ENCODE measurements at places on chromosomes 11 and 22.

DNA sequence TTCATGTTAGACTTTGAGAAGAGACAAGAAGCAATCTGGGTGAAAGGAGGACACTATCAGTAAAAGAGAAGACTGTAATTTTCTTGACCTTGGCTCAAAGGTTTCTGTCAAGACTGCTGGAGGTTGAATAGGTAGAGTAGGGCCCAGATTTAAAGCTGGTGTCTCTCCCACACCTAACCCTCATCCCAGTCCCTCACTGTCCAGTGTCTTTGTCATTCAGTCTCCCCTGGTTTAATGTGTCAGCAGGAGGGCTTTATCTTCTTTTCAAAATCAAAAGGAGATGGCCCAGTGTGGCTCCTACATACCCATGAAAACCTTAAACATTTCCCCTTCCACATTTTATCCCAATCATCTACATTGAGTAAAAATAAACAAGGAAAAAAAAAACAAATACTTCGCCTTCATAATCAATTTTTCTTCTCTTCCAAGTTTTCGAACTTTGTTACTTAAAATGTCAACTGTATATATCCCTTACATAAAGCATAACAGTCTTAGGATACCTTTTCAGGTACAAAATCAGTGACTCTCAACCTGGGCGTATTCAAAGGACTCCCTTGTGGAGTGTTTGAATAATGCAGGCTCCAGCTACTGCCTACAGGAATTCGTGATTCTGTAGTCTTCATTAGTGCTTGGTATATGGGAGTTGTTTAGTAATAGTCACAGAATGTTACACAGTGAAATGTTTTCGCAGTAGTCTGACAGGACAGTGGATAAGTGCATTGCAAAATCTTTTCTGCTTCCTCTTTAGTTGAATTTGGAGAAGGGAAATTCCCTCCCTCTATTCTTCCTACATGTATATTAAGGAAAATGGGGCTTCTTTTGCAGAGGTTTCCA lies 87.2 kb downstream of the FAT3 start:
- DNase-seq = no peak

GRCh38 chr11:63017306-63017974 lies 1.8 kb upstream of the SLC22A8 start:
- DNase-seq = no peak

GRCh38 chr11:45684440-45684839 lies 19.0 kb upstream of the CHST1 start:
- no peak for DNase-seq

- DNase-seq = no peak
Measured at GRCh38 chr11:122642472-122642922, 13.0 kb upstream of the UBASH3B start.

- DNase-seq = no peak
Measured at GRCh38 chr11:60158636-60159035, 24.2 kb downstream of the MS4A6A start.

- DNase-seq = no peak
Measured at GRCh38 chr11:94305146-94305545, 766 bp downstream of the IZUMO1R start.

DNA sequence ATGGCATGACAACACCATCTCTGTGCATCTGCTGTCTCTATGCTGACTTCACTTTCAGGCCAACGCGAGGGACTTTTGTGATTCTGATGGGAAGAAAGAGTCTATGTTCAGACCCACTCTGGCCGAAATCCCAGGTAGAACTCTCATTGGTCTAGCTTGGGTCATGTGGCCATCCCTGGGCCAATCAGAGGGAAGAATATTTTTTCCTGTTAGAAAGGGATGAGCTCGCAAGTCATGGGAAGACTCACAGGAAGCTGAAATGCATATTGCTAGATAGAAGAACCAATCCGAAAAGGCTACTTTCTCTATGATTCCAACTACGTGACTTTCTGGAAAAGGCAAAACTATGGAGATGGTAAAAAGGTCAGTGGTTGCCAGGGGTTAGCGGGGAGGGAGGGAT lies 56.0 kb upstream of the LINC01488 start:
- DNase-seq = no peak

- no peak for DNase-seq
Measured at GRCh38 chr11:19683141-19683805, 29.4 kb upstream of the NAV2 start.

DNA sequence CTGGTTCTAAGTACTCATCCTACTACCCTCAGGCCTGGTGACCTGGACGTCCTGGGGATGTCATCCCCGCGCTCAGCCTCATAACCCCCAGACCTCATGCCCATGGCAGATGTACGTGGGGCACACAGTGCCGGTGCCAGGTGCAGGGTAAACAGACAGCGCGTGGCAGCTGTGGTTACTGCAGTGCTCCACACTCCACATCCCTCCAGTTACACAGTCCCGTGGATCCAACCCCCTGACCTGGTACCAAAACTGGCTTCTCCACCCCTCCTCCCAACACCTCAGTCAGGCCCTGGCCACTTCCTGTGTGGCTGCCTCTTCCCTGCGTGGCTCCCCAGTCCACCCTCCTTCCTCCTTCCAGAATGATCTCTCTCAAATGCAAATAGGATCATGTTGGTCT lies 95.2 kb downstream of the DSCAML1 start:
- no peak for DNase-seq

- DNase-seq = no peak
Measured at GRCh38 chr22:46857142-46857884, 94.9 kb downstream of the TBC1D22A start.

- no peak for DNase-seq
Measured at GRCh38 chr11:87392665-87393064, 354.9 kb downstream of the TMEM135 start.

GRCh38 chr11:33941637-33942160 lies 49.8 kb upstream of the LMO2 start:
- DNase-seq = no peak

GRCh38 chr11:126140926-126141280 lies 70.5 kb downstream of the RPUSD4 start:
- no peak for DNase-seq

GRCh38 chr11:1529286-1529685 lies 42.7 kb upstream of the MOB2 start:
- DNase-seq = no peak

GRCh38 chr22:16932577-16932976 lies 75.4 kb downstream of the GAB4 start:
- DNase-seq = no peak

DNA sequence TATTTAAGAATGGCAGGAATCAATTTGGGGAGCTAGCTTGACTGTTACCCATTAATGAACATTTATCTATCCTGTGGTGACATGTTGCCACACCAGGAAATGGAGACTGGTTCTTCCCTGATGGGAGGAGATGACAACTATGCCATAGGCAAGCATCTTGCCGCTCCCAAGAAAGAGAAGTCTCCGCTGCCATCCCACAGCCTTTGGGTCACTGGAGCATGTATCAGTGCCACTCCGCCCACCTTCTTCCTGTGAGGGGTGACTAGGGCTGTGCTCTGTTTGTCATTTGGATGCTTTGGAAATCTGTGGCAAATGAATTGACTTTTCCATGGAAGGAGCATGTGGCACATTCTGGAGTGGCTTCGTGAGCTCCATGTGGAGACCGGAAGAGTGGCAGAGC lies 6.5 kb downstream of the STIP1 start:
- DNase-seq = no peak

DNA sequence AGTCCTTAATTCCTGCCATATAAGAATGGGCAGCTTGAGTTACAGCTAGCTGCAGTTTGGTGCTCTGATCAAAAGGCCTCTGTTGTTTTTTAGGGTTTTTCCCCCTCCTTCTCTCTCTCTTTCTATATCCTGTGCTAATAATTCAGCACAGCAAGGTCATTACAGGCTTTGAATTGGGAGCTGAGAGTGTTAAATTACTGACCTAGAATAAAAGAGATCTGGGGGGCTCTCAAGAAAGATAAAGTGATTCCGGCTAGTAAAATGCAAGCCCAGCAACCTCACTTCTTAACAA lies 84.9 kb downstream of the CSTPP1 start:
- no peak for DNase-seq

DNA sequence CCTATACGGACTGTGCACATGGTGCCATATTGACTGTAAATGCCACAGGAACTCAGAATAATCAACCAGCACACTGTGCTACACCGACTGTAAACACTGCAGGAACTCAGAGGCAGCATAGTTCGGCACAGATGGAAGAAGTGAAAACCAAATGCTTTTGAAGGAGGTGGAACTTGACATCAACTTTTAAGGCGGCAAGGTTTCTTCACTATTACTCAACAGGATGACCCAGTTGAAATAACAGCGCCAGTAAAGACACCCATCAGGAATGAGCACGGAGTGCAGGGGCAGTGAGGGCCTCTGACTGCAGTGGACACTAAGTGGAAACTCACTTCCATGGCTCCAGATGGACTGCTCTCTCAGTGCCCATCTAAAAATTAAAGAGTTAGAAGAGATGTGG lies 15.7 kb downstream of the TESMIN start:
- no peak for DNase-seq

- no peak for DNase-seq
Measured at GRCh38 chr11:11553573-11553972, 68.2 kb downstream of the GALNT18 start.

GRCh38 chr11:36729825-36730224 lies 131.8 kb upstream of the RAG2 start:
- no peak for DNase-seq

DNA sequence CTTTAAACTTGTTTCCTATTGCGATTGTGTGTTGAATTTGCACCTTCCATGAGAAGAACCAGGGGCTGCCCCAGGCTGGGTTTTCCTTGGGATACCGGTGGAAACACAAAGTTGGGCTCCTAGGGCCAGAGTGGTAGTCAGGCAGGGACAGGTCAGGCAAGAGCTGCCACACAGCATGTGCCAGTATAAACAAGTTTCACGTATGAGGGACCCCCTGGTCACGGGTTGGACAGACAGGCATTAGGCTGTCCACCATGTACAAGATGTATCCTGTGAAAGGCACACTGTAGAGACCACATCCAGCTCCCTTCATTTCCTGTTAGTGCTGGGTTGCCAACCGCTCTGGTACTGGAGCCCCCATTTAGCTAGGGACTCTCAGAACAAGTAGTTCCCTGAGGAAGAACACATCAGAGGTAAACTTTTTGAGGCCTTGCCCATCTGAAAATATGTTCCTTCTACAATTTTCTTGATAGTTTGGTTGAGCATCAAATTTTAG lies 8.8 kb downstream of the UPB1 start:
- no peak for DNase-seq

DNA sequence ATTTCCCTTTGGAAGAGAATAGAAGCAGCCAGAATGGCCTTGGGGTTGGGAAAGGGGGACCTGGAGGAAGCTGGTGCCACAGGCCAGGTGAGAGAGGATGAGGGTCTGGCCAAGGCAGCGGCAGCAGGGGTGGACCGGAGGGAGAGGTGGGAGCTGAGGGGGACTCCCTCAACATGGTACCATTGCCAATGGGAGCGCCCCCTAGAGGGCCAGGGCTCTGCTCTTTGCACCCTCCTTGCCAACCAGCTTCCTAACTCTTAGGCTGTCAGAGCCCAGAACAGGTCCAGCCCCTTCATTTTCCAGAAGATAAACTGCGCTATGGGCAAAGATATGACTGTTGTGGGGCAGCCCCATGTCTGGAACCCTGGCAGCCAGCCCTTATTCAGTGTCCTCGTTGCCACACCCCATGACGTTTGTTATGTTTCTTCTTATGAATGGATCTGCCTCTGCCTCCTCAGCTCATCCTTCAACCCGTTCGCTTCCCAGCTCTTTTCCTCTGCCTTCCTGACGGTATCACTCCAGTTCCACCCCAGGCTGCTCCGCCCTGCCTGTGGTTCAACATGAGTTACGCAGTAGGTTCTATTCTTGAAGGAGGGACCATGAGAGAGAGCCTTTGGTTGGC lies 185.2 kb downstream of the GRIK4 start:
- DNase-seq = no peak

DNA sequence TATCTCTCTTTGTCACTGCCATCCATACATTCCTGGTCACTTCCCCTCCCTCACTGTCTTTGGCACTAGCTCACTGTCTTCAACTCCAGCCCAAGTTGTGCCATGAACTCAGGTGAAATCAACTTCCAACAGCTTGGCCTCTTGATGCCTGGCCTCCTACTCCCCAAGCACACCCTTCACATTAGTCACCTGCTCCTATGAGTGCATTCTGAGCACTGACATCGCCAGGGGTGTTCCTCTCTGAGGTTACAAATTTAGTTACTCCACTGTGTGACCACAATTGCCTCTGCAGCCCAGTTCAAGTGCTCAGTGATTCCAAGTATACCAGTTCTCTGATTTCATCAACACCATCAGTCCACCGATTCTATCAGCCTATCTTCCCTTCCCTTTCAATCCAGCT lies 10.8 kb downstream of the DRD2 start:
- DNase-seq = no peak

- DNase-seq = no peak
Measured at GRCh38 chr11:13947379-13947778, 15.1 kb upstream of the SPON1 start.

DNA sequence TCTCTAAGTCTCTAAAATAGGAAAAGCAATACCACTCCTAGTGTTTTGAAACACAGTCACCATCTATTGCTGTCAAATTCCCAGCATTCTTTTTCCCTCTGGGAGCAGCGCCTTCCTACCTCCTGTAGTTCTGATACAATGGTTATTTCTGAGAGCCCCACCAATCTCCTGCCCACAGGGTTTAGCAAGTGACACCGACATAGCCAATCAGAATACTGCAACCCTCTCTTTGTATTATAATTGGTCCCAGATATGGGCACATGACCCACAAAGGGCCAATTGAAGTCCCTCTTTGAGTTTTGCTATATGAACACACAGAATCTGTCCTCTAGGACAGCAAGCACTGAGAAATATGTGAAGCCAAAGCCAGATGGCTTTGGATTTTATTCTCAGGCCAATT lies 16.9 kb upstream of the ARHGAP42 start:
- no peak for DNase-seq

- no peak for DNase-seq
Measured at GRCh38 chr22:29306835-29307595, 565 bp downstream of the GAS2L1 start.

DNA sequence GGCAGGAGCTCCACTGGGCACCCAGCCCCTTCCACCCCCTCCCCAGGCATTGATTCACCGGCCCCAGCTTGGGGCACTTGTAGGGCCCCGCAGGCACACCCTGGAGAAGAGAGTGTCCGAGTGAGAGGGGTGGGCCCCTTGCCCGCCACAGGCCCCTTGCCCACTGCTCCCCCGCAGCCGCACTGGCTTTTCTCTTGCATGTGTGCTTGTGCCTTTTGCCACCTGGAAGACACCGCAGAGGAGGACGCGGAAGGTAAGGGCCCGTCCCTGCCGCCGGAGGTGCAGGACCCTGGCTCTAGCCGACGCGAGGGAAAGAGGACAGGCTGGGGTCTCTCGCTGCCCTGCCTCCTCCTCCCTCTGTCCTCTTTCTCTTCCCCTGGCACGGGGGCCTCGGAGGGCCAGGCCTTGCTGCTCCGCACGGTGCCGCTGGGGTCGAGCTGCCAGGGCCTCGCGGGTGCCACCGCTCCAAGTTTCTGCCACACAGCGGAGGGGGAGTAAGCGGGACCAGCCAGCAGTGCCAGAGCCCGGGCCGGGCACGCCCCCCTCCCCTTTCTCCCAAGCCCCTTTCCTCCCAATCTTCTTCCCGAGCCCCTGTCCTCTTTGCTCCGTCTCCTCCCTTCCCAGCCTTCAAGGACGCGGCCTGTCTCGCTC lies 9.5 kb downstream of the TNNT3 start:
- DNase-seq = no peak

- no peak for DNase-seq
Measured at GRCh38 chr11:6862961-6863360, at the start of gene OR10A2. OR10A2 (plus strand) TSS chr11:6863057; CDS start chr11:6869755, 6,698 bp downstream.

All from stimulated activated CD8-positive, alpha-beta memory T cell treated with anti-CD3 and anti-CD28 coated beads, Interleukin-2, amount 100 ng/mL, for 1 hour (primary cell).